GM23248 (cell line): ENCODE measurements at places on chromosomes 1 and 21. TPM values are rescaled to one million over a fixed set of nuclear protein-coding genes. Genes with fewer than 3 reads are reported as not detected.

- H3K4me3 ChIP-seq = no peak overlapping the region
- DNase-seq = no peak
- H3K36me3 ChIP-seq = no peaks in the 10 kb centered on the region
- no peaks in the 10 kb centered on the region for H3K27me3 ChIP-seq
- no peak overlapping the region for H3K27ac ChIP-seq
- no peaks in the 10 kb centered on the region for H3K4me1 ChIP-seq
Observed at GRCh38 chr1:117188816-117189437, 21.8 kb downstream of the VTCN1 start.

DNA sequence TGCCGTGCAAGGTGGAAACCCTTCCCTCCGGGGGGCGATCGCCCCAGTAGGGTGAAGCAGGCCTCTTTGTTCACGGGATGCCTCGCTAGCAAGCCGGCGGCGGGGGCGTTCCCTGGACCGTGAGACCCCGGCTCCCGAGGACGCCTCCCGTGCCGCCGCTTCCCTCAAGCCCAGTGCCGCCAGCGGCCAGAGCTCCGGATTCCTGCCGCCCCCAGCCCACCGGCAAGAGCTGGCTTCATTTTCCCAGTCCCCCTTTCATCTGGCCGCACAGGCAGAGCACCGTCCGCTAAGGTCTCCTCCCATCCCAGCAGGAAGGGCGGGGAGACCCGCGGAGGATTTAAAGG, 16.3 kb downstream of the IER5 start:
- DNase-seq = peak; percentile 71
- peaks cover 43% of the 10 kb centered on the region for H3K4me1 ChIP-seq
- no peaks in the 10 kb centered on the region for H3K27me3 ChIP-seq
- peak overlapping the region; percentile 44 for H3K27ac ChIP-seq

DNA sequence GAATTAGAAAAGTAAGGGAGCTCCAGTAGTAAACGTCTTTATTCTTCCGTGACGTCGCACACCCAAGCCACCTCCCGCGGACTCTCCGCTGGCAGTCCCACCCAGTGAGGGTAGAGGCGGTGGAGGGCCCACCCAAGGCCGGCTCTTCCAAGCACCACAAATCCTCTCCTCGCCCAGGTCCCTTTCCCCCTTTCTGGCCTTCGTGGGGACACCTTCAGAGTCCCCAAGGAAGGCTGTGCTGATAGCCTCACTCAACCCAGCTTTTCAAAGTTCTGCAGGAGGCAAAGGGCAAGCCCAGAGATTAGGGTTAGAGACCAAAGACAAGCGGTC, 349 bp upstream of the GPN2 start:
- DNase-seq = no peak
- peaks cover 27% of the 10 kb centered on the region for H3K36me3 ChIP-seq
- H3K27me3 ChIP-seq = no peaks in the 10 kb centered on the region
- peak overlapping the region; percentile 80 for H3K27ac ChIP-seq
- peaks cover 14% of the 10 kb centered on the region for H3K4me1 ChIP-seq

GRCh38 chr1:23013657-23014056, 2.0 kb downstream of the TEX46 start:
- peaks cover 4% of the 10 kb centered on the region; the same call in 1 of the 2 replicates for H3K4me1 ChIP-seq
- no peaks in the 10 kb centered on the region for H3K27me3 ChIP-seq
- no peak for DNase-seq
- H3K27ac ChIP-seq = no peak overlapping the region

- no peaks in the 10 kb centered on the region for H3K27me3 ChIP-seq
- peak overlapping the region; percentile 86 for H3K4me3 ChIP-seq
- DNase-seq = peak; percentile 76
- no peaks in the 10 kb centered on the region for H3K36me3 ChIP-seq
- H3K4me1 ChIP-seq = peaks cover 30% of the 10 kb centered on the region
Observed at GRCh38 chr1:222813866-222814535, 838 bp upstream of the DISP1 start.

GRCh38 chr1:151137789-151138188, 8.6 kb downstream of the SEMA6C start:
- no peak overlapping the region for H3K27ac ChIP-seq
- H3K4me1 ChIP-seq = no peaks in the 10 kb centered on the region
- no peak for DNase-seq
- no peaks in the 10 kb centered on the region for H3K36me3 ChIP-seq
- H3K4me3 ChIP-seq = no peak overlapping the region
- no peaks in the 10 kb centered on the region for H3K27me3 ChIP-seq

DNA sequence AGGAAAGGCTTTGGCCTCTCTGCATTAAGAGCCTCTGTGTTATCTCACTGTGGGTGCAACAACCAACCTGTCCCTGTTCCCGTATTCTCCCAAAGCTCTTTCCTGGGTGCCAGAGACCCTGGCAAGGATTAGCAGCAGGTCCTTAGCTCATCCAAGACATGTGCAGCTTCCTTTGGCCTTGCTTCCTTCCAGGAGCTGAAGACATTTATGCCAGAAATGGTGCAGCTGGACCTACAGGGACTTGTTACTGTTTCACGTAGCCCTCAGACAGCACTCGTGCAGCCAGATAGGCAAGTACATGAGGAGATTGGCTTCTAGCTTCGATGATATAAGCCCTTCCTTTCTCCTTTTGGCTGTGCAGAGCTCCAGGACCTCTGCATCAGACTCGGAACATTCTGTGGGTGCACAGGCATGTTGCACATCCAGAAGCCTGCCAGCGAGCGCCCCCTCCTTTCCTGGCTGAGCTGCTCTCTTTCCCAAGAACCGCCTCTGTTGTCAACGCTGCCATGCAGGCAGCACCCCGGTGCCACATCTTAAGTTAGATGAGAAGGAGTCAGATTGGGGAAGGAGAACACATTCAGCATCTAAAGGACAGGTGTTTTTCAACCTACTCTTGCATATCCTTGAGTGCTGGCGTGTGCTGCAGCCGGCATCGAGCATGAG, 284.5 kb upstream of the PLXNA2 start:
- DNase-seq = no peak
- H3K4me1 ChIP-seq = no peaks in the 10 kb centered on the region
- no peak overlapping the region for H3K27ac ChIP-seq
- peaks cover 10% of the 10 kb centered on the region for H3K27me3 ChIP-seq
- no peak overlapping the region for H3K4me3 ChIP-seq
- no peaks in the 10 kb centered on the region for H3K36me3 ChIP-seq

DNA sequence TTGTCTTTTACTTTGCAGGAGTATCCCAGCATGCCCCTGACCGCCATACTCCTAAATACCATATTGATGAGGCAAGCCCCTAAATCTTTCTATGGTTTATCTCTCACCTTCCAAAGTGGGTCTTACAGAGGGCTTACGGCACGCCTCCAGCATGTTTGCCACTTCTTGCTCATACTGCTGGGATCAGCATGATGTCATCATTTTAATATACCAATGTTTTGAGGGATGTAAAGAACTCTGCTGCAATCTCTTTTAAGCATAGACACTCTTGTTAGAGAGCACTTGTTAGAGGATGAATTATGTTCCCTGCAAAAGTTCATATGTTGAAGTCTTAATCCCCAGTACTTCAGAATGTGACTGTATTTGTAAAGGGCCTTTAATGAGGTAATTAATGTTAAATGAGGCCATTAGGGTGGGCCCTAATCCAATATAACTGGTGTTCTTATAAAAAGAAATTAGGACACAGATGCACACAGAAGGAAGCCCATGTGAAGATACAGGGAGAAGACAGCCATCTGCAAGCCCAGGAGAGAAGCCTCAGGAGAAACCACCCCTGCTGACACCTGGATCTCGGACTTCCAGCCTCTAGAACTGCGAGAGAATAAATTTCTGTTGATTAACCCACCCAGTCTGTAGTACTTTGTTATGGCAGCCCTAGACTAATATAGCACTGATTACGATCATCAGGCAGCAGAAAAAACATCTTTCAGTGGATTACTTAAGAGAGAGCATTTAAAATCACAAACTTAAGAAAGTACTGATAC, 16.4 kb upstream of the ABCB10 start:
- H3K4me3 ChIP-seq = no peak overlapping the region
- H3K27me3 ChIP-seq = peaks cover 3% of the 10 kb centered on the region; the same call in 1 of the 2 replicates
- DNase-seq = no peak

DNA sequence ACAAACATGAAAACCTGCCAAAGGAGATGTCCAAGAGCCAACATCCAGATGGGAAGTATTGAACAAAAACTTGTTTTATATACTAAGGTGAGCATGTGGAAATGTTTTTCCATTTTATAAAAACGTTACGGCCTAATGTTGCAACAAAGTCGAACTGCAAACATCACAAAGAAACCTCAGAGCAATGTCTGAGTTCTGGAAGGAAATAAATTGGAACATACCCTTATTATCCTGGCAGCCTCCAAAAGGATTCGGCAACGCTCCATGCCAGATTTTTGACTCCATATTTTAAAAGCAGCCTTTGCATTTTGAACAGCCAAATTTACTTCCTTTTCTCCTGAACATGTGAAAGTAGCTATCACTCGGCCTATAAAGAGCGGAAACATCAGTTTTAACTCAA, 3.3 kb downstream of the ALDH9A1 start:
- H3K27me3 ChIP-seq = no peaks in the 10 kb centered on the region
- peak; percentile 23 for DNase-seq
- peak overlapping the region; percentile 89 for H3K27ac ChIP-seq
- no peaks in the 10 kb centered on the region for H3K36me3 ChIP-seq
- peaks cover 9% of the 10 kb centered on the region for H3K4me1 ChIP-seq
- H3K4me3 ChIP-seq = no peak overlapping the region

DNA sequence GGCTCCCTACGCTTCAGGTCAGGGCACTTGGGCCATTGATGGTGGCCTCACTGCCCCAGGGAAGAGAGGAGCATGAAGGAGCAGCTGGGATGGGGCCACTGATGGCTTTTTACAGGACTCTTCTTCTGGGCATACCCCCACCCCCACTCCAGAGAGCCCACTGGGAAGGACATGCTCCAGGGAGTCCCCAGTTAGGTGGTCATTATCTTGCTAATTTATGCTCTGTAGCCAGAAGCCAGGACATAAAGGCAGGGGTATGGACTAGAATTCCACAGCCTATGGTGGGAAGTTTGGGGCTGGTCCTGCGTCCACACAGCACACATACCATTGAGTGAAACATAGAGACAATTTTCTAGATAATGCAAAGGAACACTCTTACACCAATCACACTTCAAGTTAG, 8.8 kb upstream of the GRIK3 start:
- H3K27me3 ChIP-seq = no peaks in the 10 kb centered on the region; the same call in none of the 2 replicates
- no peak for DNase-seq
- H3K4me1 ChIP-seq = no peaks in the 10 kb centered on the region
- H3K4me3 ChIP-seq = no peak overlapping the region
- no peaks in the 10 kb centered on the region for H3K36me3 ChIP-seq

- H3K36me3 ChIP-seq = no peaks in the 10 kb centered on the region
- H3K4me3 ChIP-seq = no peak overlapping the region
- H3K4me1 ChIP-seq = no peaks in the 10 kb centered on the region
- no peak overlapping the region for H3K27ac ChIP-seq
- 0 out of 2 replicates have a peak, but pooled peaks cover 8% of the 10 kb centered on the region for H3K27me3 ChIP-seq
Observed at GRCh38 chr1:157360023-157360390, 192.3 kb downstream of the FCRL5 start.

The KIF26B gene
- 7.8 and 8.0 TPM in 2 replicates for total RNA-seq

The LCE1B gene
- not detected in 2 replicates for total RNA-seq

The FCRL6 gene
- not detected in 2 replicates for total RNA-seq

The TMEM82 gene
- total RNA-seq = not detected in 2 replicates
